GM20000 (cell line): ENCODE measurements at places on chromosomes 13 and 19.

DNA sequence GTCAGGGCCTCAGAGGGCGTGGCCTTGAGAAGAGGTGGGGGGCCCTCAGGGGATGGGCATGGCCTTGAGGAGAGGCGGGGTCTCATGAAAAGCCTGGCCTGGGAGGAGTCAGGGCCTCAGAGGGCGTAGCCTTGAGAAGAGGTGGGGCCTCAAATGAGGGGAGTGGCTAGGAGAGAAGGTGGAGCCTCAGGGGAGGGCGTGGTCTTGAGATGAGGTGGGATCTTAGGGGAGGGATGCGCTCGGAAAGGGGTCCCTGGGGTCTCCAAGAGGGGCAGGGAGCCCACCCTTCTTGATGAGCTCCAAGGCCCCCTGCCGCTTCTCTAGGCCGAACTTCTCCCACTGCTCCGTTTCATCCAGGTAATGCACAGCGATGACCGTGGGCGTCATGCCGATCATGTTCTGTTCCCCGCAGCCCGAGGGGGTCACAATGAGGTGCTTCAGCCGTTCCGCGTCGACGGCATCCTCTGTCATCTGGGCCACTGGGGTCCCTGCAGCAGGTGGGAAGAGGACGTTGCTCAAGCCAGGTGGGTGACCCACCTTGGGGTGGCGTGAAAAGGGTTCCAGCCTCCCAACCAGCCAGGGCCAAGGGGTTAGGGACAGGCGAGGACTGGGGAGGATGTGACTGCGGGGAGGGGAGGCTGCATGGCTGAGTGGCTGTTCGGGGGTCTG, 24.3 kb upstream of the TNFSF14 start:
- no peak for DNase-seq

DNA sequence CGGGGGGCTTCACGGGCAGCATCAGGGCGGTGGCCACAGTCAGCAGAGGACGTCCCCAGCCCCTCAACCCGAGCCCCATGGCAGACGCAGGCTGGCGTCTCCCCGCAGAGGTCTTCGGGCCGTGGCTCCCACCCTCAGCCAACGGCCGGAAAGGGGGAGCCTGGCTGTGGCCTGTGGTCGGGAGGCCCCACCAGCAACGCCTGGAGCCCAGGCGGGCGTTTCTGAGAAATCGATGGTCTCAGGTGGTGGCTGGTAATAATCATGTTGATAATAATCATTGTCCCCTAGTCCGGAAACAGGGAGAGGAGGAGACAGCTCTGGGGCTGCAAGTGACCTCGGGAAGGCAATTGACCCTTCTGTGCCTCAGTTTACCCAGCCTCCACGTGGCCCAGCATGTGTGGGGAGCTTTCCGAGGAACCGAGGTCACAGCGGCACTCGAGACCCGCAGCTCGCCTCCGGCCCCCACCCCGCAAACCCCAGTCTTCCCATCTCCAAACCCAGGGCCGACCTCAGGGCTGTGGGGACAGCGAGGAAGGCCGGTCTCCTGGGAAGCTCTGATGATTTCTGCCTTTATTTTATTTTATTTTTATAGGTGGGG, at the start of gene PRSS57:
TSS of gene PRSS57 (minus strand) at position 101 of the 598 bp plus-strand sequence. CDS start at position 79, 22 bp downstream.
- no peak for DNase-seq

- DNase-seq, result peak; percentile 65
Observed at GRCh38 chr13:50125554-50126262, 110.5 kb downstream of the KCNRG start.

DNA sequence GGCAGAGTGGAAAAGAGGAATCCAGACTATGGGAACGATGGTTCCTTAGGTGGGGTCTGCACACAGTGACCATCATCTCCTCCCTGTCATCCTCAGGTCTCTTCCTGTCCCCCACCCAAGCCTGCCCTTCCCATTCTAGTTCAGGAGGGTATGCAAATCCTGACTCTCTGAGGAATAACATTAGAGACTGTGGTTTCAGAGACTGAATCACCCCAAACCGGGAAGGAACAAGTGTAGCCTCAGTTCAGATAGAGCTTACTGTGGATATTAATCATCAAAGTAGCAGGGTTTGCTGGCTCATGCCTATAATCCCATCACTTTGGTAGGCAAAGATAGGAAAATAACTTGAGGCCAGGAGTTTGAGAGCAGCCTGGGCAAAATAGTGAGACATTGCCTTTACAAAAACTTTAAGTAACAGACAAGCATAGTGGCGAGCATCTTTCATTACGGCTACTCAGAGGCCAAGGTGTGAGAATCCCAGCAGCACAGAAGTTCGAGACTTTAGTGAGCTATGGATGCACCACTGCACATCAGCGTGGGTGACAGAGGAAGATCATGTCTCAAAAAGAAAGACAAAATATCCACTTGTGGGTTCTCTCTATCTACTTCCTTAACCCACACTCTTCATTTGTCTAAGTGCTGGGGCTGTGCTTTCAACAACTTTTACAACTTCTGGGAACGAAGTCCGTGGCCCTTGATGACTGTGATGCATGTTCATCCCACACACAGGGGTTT, 19.3 kb upstream of the LGALS13 start:
- peak; percentile 15 for DNase-seq

- DNase-seq, result peak; percentile 58
Observed at GRCh38 chr19:10871711-10872545, 575 bp downstream of the CARM1 start.

DNA sequence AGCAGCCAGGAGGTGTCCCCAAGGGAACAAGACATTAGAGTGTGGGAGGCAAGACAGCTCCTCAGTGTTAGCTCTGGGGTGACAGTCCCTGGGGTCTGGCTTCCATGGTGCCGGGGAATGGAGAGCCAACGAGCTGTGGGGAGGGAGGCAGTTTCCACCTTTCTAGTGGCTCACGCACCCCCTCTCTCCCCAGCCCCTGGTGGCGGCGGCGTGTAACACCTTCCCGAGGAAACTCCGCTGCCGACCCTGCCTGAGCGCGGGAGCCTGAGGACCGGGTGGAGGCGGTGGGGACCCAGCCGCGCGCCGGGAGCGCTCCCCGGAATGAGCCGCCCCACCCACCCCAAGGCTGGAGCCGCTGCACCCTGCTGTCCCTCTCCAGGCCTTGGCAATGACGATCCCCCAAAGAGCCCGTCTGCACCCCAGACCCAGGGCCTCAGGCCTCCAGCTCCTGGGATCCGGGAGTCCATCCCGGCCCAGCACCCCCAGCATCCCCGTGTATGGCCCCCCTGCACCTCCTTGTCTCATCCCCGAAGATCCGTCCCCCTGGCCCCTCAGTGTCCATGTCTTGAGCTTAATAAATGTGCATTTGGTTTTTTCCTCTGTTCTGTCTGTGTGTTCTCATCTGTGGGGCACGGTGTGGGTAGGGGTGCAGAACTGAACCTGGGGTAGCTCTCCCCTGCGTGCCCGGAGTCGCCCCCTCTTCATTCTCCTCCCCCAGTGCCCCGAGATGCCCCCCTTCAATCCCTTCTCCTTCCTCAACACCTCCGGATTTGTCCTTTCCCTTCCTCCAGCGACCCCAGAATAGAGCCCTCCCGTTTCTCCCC, 622 bp upstream of the FXYD5 start:
- peak; percentile 82 for DNase-seq

DNA sequence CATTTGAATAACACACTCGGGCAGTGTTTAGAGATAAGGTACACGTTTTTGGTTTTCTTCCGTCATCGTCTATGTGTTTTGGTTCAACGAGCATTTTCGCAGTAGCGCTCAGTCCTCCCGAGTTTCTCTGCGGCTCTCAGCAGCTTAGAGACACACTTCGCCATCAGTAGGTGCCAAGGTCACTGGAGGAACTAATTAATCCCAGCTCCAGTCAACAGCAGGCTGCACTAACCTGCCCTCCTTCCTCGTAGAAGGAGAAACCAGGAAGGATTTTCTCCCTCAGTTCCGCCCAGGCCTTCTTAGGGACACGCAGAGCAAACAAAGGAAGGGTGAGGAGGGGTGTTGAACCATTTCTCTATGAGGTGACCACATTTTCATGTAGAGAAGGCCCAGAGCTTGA, 12.6 kb downstream of the MBNL2 start:
- no peak for DNase-seq

- DNase-seq, result no peak
Observed at GRCh38 chr13:36288794-36289391, 8.7 kb downstream of the CCDC169 start.

DNA sequence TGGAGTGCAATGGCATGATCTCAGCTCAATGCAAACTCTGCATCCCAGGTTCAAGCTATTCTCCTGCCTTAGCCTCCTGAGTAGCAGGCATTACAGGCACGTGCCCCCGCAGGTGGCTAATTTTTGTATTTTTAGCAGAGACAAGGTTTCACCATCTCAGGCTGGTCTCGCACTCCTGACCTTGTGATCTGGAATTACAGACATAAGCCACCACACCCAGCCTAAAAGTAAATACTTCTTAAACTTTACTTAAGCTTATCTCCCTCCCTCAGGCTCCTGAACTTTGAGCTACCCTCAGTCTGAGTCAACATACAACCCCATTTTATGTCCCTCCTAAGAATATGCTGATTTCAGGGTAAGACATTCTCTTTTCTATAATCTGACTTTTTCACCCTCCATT, 66.1 kb downstream of the ZNF486 start:
- no peak for DNase-seq

GRCh38 chr19:40576151-40576584, 505 bp upstream of the SHKBP1 start:
- no peak for DNase-seq

DNA sequence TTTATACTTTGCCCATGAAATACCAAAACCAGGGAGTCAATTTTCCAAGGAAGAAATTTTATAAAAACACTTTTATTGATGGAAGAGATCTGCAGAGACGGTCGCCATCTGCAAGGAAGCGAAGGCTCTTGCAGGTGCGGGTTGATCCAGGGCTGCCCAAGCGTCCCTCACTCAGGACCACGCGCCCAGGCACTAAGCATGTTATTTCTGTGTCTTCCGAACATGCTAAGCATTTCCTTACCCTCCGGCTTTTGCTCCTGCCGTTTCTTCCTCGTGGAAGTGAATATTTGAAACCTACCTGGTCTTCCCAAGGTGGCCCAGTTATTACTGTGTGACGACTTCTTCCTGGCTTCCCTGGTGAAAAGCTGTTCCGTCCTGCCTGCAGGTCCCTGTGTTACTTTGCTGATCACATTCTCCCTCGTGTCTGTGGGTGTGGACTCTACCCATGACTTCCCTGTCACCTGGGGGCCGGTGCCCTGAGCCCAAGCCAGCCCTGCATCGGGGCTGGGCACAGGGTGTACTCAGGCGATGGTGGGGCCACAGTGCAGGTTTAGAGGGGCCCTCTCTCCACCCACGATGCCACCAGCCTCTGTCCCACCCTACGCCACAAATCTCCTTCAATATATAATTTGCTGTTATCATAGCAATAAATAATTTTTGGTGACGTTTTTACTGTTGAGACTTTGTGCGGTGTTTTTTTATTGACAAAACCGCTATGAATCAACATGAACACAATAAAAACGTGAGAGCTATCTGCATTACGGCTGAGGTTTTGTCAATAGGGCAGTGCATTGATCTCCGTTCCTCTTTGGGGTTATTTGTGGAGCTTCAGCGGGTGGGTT, 119.4 kb downstream of the URI1 start:
- no peak for DNase-seq

DNA sequence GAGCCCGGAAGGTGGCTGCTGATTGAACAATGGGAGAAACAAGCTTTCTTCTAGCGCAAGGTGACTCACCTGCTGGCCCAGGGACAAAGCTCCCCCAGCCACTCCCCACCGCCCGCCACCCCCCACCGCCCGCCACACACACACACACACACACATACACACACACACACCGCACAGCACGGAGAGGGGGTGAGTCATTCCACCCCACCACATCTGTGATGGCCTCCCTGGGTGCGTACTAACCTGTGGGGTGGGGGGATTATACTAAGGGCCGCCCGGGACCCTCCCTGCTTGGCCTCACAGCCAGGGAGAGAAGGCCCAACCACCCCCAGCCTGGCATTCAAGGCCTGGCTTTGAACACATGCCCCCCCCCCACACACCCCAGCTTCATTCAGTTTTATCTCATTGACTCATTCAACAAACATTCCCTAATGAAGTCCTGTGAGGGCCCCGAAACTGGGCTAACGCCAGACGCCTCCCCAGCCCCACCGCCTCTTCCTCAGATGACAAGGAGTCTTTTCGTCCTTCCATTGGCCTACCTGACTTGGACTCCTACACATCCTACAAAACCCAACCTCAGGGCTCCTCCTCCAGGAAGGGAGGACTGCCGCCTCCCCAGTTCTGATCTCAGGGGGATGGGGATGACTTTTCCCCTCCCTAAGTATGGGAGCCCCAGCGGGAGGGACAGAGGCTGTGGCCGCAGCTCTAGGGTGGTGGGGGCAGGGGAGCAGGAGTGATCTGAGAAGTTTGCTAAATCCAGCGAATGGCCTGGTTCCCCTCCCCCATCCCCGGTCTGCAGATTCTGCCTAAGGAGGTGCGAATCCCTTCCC, 5.8 kb upstream of the ONECUT3 start:
- peak; percentile 76 for DNase-seq

GRCh38 chr13:40197936-40198595, 468.4 kb downstream of the FOXO1 start:
- DNase-seq, result no peak

- no peak for DNase-seq
Observed at GRCh38 chr13:99382428-99383133, 75.4 kb upstream of the GPR183 start.

- DNase-seq, result no peak
Observed at GRCh38 chr19:32866061-32866460, 3.5 kb downstream of the SLC7A9 start.

- no peak for DNase-seq
Observed at GRCh38 chr13:40187324-40187795, 479.1 kb downstream of the FOXO1 start.

DNA sequence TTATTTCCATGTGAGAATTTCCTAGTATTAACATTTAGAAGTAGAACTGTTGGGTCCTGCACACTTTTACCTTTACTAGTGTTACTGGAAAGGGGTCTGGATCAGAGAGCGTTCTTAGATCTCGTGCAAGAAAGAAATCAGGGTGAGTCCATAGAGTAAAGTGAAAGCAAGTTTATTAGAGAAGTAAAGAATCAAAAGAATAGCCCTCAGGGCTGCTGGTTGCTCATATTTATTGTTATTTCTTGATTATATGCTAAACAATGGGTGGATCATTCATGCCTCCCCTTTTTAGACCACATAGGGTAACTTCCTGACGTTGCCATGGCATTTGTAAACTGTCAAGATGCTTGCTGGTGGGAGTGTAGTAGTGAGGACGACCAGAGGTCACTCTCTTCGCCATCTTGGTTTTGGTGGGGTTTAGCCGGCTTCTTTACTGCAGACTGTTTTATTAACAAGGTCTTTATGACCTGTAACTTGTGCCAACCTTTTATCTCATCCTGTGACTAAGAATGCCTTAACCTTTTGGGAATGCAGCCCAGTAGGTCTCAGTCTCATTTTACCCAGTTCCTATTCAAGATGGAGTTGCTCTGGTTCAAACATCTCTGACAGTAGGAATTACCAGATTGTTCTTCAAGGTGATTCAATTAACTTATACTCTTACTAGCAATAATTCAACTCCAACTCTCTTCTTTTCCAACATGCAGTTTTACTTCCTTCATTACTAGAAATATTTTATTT, 27.4 kb downstream of the NDFIP2 start:
- DNase-seq, result no peak

- peak; percentile 76 for DNase-seq
Observed at GRCh38 chr19:1851654-1852580, 3.6 kb upstream of the REXO1 start.

DNA sequence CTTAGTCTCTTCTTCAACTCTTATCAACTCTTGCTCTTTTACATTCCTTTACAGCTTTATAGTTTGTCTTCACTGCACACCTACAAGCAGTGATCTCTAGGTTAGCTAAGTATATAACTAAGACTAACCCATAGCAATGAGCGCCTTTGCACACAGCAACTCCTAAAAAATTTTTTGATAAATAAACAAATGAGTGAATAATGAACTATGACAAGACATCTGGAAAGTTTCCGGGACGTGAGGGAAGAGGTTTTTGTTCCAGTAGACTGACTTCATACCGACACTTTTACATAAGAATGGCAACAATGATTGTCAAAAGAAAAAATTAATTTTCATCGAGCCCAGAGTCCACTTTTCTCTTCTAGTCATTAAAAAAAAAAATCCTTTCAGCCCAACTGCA, 98.3 kb downstream of the ELF1 start:
- DNase-seq, result no peak
